Activated naive CD8-positive, alpha-beta T cell treated with anti-CD3 and anti-CD28 coated beads, Interleukin-2, amount 50 U/mL, for 16 hours (primary cell): ENCODE measurements at places on chromosomes 4 and X.

DNA sequence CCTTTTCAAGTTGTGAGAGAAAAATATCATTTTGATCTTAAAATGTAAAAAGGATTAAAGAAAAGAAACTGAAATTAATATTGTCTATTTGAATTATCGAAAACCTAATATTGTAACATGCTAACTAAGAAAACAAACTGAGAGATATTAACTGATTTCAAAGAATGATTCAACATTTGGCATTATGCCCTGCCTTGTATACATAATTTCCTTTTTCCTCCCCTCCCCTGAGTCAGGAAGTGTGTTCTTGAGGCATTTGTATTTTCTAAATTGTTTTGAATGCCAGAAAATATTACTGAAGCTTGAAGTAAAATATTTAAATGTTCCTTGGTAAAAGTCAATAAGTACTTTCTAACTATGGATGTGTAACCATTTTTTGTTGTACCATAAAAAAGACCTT is 49.4 kb downstream of the RPS6KA3 start:
- no peak for DNase-seq

GRCh38 chr4:45954276-45954675 is 169.6 kb downstream of the GABRG1 start:
- no peak for DNase-seq

GRCh38 chr4:115090483-115091075 is 22.8 kb downstream of the NDST4 start:
- DNase-seq, result no peak

- DNase-seq, result no peak
Observed at GRCh38 chr4:169311643-169312365, 41.0 kb upstream of the SH3RF1 start.

DNA sequence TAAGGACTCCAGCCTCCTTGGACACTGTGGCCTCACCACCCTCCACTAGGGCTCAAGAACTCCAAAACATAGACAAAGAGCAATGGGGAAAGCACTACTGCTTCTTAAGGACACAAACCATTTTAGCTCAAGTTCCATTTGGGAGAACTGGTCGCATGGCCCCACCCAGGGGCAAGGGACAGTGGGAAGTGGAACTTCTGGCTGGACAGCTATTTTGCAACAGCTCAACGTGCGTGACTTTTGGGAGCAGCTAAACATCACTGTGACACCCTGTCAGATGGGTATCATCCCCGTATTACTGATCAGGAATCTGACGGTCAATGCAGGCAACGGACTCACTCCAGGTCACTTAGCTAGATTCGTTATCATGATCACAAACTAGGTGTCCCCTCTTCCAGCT is 9.0 kb upstream of the GLOD5 start:
- DNase-seq, result no peak

GRCh38 chrX:8868070-8868773 is 67.0 kb upstream of the FAM9A start:
- no peak for DNase-seq

DNA sequence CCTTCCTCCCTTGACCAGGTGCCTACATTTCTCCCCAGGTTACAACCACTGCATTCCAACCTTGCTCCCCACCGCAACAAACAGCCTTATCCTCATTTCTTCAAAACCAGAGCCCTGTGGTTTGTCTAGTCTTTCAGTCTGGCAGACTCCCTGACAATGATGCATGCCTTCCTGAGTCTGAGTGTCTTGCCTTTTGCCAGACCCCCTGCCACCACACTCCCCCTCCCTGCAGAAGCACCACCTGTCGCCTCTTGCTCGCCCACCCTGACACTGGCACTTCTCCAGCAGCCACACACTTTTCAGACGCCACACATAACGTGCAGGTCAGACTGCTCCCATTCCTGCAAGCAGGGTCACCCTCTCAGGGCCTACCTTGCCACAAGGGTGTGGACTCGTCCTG is 349.2 kb upstream of the NOCT start:
- DNase-seq, result no peak

- DNase-seq, result no peak
Observed at GRCh38 chr4:162349395-162349794, 185.6 kb upstream of the FSTL5 start.

DNA sequence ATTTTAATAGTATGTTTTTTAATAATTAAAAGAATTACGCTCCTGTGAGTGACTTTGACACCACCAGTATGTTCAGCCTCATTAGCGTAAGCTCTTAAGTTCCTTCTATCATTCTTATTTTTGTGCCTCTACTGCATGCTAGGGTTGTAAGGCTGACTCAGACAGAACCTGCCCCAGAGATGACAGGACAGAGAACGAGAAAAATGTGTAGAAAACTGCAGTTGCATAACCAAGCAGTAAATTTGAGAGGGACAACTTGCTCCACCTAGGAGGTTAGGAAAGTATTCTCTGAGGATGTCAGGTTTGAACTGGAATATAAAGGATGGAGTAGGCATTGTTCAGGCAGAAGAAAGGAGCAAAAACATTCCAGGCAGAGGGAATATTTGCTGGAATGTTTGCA is 98.7 kb downstream of the NFKB1 start:
- no peak for DNase-seq

DNA sequence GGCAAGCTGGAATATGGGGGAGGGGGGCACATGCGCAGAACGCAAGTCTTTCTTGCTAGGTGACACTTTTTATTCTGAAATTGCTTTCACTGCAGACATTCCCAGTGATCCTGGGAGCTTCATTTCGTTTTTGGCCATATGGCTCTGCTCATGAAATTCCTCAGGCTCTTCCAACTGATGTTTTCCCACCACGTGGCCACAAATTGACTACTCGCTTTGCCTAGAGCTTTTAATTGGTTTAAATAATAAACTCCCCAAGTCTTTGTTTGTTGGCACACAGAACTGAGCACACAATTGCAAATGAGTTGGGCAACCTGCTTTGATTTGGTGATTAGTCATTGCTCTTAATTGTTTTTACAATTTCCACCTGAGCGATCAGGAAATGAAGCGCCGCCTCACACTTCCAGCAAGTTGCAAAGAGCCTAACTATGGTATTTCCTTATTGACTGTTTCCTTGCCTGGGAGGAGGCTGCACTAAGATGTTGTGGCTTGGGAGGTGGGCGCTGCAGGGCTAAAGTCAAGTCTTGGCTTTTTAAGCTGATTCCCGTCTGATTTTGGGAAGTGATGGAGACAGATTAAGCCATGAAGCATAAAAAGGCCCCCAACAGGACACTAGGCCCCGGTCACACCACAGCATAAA is 282.5 kb downstream of the ZIC3 start:
- DNase-seq, result no peak

DNA sequence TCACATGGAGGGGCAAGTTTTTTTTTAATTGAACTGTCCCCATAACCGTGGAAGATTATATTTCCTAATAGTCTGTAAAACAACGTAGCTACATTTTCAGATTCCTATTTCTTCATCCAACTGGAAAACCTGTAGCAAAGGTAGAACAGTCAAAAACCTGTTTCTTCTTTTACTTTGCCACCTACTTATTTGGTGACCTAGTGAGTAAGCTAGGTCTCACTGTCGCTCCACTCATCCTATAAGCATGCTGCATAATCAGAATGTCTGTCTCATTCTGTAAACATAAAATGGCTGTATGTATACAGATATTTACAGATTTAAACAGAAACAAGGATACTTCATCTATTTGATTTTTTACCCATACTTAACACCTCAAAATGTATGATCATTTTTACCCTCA is 20.4 kb downstream of the MAML3 start:
- no peak for DNase-seq

DNA sequence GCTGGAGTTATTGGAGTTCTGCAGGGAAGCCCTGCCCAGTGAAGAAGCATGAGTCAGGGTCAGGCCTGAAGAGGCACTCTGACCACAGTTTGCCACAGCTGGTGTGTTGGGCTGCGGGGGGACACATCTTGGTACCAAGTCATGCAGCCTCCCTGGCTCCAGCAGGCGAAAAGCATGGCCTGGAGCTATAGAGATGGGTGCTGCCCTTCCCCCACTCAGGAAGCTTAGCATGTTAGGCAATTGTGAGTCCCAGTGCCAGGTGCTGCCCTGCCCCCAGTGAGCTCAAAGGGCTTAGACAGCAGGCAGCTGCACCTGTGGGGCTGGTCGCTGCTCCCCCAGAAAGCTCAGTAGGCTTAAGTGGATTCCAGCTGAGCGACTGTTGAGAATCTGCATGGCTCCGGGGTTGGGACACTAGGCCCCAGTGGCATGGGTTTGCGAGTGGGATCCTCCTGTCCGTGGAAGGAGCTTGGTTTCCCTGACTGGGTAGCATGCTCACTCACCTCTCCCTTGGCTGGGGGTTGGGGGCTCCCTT is 755.5 kb downstream of the GLUD2 start:
- DNase-seq, result no peak

DNA sequence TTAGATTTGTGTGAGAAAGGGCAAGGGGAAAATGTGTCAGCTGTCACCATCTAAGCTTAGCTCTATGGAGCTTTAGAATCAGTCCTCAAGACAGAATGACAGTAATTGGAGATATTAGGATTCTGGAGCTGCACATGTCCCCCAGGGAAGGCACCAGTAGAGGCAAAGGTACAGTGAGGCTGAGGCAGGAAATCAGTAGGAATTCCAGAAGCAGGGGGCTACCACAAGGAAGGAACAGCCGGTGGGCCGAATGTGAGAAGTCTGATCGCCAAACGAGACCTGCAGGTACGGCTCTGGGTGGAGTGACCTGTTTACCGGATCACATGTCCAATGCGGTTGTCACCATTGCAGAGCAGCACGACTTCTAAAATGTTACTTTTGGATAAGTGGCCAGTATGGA is 52.6 kb downstream of the RNF150 start:
- no peak for DNase-seq

DNA sequence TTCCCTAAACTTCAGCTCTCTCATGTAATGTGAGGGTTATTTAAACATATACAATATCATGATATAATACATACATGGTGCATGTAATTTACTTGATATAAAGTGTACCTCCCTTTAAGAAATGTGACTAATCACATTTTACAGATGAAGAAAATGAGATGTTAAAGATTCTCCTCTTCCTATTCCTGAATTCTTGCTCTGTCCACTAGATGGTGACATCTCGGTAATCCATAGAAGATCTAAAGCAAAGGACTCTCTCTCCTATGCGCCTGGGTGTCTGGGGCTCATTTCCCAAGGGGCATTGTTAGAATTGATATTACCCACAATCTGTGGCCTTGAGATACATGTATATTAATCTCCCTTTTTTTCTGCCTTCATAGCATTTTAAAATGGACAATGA is 804.9 kb downstream of the RAB28 start:
- DNase-seq, result no peak

DNA sequence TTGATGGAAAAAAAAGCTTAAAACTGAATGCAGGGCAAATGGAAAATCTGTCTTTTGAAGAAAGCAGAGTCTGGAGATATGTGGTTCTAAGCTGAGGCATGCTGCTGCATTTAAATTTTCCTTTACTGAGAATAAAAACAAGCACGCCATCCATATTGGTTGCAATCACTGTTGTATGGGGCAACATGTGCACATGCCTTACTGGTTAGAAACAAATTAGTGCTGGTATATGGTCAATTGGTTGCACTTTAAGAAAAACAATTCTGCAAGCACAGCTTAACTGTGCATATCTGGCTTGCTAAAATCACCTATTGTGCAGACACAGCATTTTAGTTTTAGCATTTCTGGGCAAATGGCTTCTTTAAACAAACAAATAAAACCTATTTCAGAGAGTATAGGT is 239.1 kb downstream of the NDST4 start:
- no peak for DNase-seq

- DNase-seq, result no peak
Observed at GRCh38 chrX:18424482-18425198, 768 bp upstream of the CDKL5 start.

- DNase-seq, result peak; percentile 58
Observed at GRCh38 chr4:10096201-10096977, 20.2 kb downstream of the WDR1 start.

DNA sequence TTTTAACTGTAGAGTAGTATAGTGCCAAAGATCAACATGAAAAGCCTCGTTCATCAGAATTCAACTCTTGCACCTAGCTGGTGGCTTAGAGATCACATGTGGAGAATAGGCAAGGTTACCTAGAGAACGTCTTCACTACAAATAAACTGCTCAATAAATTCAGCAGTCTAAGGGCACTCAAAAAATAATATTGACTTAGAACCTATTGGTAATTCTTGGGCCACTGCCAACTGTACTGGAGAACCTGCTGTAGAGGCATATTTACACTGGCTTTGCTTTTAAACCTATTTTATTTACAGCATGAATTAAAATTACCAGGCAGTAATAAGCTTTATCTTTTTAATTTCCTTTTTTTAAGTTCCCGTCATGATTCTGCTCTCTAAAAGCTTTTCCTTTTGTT is 343.7 kb downstream of the PDHA2 start:
- no peak for DNase-seq

- no peak for DNase-seq
Observed at GRCh38 chrX:118976599-118977340, 2.4 kb downstream of the LONRF3 start.

DNA sequence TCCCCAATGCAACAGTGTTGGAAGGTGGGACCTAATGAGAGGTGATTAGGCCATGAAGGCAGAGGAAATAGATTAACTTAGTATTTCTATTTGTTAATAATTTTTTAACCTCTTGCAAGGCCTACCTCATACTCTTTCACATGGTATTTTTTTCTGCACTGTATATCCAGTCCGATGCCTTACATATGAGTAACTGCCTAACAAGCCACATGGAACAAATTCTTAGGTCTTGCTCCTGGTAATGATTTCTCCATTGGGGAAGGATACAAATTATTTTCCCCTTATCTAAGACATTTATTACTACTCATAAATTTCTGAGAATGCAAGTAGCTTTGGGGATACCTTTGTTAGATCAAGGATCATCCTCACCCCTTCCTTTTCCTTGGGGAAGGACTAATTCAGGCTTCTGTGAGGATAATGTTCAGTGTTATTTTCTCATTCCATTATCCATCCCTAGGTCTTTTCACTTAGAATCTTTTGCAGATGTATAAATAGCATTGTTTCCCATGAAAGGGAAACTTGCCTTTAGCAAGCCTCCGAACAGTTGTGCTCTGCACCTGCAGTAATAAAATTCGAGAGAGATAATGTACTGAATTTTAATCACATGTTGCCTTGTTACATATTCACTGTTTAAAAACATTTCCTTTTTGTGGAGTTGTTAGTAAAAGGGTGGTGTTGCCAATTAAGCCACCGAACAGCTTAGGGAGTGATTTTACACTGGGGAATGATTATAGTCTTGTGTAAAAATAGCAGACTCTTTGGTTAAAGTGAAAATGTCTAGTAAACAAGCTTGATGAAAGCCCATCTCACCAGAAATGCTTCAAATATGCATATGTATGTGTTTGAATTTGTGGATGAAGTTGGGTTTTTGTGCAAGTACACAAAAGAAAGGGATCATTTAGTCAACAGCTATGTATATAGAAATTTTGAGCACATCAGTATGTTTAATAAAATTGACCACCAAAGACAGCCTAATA is 89.9 kb downstream of the CFAP299 start:
- DNase-seq, result no peak

DNA sequence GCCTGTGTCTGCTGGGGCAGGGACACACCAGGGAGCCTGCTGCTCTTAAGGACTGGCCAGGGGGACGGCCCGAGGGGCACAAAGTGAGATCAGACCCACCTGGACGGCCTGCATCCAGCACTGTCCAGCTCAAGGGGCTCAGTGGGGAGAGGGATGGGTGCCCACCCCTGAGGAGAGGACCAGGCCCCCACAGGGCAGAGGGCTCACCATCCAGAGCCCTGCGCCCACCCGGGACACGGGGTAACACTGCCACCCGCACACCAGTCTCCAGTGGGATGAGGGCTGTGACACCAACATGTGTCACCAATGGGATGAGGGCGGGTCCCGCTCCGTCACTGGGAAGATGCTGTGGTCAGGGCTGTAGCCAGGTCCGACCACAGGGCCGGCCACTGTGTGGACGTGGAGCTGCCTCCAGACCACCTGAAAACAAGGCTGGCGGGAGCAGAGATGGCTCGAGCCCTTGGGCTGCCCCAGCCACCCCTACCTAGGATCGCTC is 13.2 kb downstream of the DGKQ start:
- no peak for DNase-seq
